Activated CD4-positive, alpha-beta T cell treated with anti-CD3 and anti-CD28 coated beads, Interleukin-2, amount 50 U/mL, for 48 hours (primary cell): ENCODE measurements at places on chromosomes 16 and 17.

DNA sequence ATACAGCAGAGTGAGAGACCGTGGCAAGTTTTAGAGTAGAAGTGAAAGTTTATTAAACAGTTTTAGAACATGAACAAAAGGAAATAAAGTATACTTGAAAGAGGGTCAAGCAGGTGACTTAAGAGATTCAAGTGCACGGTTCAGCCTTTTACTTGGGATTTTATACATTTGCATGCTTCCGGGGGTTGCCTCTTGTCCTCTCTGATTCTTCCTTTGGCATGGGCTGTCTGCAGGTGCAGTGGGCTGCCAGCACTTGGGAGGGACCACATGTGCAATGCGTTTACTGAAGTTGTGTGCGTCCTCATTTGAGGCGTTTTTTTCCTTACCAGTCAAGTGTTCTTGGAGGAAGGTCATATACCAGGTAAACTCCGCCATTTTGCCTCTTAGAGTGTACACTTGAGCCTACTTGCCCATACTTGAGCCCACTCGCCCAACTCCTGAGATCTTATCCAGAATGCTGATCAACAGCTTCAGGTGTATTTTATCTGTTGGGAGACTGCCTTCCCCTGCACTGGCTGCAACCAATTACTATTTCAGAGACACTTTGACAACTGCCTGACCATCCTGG lies 195.2 kb downstream of the IRX5 start:
- DNase-seq, result no peak

GRCh38 chr17:39357986-39358385 lies 43.4 kb downstream of the FBXL20 start:
- DNase-seq, result no peak

GRCh38 chr16:57803134-57803990 lies 1.1 kb upstream of the KIFC3 start:
- DNase-seq, result no peak

DNA sequence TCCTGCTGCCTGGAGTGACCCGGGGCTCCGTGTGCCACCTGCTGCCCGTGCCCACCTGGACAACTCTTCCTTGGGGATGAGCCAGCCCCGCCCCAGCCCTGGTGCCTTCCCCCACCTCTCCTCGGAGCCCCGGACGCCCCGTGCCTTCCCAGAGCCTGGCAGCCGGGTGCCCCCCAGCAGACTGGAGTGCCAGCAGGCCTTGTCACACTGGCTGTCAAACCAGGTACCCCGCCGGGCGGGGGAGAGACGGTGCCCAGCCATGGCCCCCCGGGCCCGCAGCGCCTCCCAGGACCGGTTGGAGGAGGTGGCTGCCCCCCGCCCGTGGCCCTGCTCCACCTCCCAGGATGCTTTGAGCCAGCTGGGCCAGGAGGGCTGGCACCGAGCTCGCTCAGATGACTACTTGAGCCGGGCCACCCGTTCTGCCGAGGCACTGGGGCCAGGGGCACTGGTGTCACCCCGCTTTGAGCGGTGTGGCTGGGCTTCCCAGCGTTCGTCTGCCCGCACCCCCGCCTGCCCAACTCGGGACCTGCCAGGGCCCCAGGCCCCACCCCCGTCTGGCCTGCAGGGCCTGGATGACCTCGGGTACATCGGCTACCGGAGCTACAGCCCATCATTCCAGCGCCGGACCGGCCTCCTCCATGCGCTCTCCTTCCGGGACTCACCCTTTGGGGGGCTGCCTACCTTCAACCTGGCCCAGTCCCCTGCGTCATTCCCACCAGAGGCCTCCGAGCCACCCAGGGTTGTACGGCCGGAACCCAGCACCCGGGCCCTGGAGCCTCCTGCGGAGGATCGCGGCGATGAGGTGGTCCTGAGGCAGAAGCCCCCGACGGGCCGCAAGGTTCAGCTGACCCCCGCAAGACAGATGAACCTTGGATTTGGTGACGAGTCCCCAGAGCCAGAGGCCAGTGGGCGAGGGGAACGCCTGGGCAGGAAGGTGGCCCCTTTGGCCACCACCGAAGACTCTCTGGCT lies 38.4 kb downstream of the ARHGAP23 start:
- no peak for DNase-seq

GRCh38 chr16:55039511-55039910 lies 108.8 kb downstream of the IRX5 start:
- no peak for DNase-seq

DNA sequence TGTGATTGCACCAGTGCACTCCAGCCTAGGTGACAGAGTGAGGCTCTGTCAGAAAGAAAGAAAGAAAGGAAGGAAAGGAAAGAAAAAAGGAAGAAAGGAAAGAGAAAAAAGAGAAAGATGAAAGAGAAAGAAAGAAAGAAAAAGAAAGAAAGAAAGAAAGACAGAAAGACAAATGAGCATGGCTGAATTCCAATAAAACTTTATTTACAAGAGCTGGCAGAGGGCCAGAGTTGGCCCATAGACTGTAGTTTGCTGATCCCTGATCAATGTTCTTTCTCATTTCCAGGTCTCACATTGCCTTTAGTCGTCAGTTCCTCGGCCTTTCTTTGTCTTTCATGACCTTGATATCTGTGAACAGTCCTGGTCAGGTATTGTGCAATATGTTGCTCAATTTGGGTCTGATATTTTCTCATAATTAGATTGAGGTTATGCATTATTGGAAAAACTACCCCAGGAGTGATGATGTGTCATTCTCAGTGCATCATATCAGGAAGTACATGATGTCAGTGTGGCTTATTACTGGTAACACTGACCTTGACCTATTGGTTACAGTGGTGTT lies 68.5 kb upstream of the MED9 start:
- no peak for DNase-seq

- DNase-seq, result no peak
These were observed 79.4 kb downstream of the CCDC182 start for GRCh38 chr17:57665696-57666095.

- DNase-seq, result no peak
These were observed 240.7 kb upstream of the CIBAR2 start for GRCh38 chr16:85353013-85353412.
